Muscle of arm (tissue), 14 donors: ENCODE measurements at places on chromosomes 2 and 18.

DNA sequence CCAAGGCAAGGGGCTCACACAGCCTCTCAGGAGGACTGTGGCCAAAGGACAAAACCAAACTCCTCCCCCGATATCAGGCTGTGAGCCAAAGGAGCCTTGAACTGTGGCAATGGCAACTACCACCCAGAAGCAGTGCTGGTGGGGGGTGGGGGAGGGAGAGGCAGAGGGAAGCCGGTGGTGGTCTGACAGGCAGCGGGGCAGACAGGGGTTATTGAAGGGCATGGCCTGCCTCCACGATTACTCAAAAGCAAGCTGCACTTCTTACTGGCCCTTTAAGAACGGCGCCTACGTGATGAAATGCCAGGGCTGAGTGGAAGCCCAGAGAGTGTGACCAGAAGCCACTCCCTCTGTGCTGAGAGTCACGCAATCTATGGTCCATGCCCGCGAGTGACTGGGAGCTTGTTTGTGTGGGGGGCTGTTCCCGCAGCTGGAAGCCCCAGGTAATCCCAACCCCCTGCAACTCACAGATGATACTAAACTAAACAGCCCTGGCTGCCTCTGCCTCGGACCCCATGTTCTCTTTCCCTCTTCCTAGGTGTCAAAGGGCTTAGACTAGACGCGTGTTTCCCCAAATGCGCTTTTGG, 128.2 kb upstream of the CXCR4 start:
- DNase-seq, result no peak

DNA sequence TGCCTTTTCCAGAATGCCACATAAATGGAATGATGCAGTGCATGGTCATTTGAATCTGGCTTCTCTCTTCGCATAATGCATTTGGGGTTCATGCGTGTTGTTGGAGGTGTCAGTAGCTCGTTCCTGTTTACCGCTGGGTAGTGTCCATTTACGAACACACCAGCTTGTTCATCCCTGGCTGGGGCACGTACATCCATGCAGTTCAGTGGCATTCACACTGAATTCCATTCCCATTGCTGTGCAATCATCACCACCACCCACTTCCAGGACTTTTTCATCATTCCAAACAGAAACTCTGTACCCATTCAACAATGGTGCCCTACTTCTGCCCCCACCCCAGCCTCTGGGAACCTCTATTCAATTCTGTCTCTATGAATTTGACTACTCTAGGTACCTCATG, 14.7 kb upstream of the CIDEA start:
- DNase-seq, result no peak

DNA sequence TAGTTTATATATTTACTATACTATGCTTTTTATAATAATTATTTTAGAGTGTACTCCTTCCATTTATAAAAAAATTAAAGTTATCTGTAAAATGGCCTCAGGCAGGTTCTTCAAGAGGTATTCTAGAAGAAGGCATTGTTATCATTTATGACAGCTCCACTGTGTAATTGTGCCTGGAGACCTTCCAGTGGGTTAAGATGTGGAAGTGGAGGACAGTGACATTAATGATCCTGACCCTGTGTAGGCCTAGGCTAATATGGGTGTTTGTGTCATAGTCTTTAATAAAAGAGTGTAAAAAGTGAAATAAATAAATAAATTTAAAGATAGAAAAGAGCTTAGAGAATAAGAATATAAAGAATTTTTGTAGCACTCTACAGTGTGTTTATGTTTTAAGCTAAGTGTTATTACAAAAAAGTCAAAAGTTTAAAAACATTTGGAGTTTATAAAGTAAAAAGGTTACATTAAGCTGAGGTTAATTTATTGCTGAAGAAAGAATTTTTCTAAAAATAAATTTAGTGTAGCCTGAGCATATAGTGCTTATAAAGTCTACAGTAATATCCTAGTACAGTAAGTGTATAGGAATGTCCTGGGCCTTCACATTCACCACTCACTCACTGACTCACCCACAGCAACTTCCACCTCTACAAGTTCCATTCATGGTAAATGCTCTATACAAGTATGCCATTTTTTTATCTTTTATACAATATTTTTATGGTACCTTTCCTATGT, 190.0 kb upstream of the SESTD1 start:
- DNase-seq, result no peak

DNA sequence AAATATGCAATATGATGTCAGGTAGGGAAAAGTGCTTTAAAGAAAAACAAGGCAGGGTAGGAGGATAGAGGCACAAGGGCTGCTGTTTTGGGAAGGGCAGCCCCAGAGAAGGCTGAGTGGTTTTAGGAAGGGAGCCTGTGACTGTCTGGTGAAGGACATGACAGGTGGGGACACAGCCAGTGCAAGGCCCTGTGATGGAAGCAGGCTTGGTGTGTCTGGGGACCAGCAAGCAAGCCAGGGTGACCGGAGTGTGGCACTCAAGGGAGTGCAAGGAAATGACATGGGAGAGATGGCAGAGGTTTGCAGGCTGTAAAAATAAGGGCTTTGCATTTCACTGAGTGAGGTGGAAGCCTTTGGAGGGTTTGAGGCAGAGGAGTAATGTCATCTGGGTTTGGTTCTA, 62.0 kb downstream of the LTBP1 start:
- DNase-seq, result no peak

DNA sequence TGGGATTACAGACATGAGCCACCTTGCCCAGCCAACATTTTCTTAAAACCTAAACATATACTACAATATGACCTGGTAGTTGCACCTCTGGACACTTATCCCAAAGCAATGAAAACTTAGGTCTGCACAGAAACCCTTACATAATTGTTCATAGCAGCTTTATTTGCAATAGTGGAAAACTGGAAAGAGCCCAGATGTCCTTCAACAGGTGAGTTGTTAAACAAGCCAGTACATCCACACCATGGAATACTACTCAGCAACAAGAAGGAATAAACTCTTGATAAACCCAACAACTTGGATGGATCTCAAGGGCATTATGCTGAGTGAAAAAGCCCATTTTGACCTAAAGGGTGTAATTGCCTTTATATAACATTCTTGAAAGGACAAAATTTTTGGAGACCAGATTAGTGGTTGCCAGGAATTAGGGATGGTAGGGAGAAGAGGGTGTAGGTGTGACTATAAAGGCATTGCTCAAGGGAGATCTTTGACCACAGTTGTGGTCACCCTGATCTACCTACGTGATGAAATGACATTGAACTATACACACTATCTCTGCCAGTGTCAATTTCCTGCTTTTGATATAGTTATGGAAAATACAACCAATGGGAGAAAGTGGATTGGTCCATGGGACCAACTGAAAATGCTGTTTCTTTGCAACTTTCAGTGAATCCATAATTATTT, 11.9 kb upstream of the AMMECR1L start:
- no peak for DNase-seq
